Cortex of kidney (tissue), 1 donor: ENCODE measurements at places on chromosomes 5 and 9.

- DNase-seq, result no peak
Observed at GRCh38 chr5:137617528-137618205, 118.2 kb downstream of the KLHL3 start.

DNA sequence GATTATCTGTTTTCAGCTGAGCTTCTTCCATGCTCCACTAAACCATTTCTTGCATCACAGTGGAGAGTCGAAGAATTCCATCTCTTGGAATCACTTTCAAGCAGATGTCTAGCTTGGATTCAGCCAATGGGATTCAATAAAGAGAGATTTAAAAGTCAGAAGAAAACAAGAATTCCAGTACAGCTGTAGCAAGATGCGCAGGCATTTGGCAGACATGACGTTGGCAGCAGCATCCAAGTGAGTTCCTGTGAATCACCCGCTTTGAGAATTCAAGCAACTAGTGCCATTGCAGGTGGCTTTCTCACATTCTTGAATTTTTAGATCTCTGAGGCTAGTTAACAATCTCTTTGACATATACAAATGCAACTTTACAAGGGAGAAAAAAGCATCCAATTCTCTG lies 467.0 kb downstream of the CDH10 start:
- DNase-seq, result no peak

DNA sequence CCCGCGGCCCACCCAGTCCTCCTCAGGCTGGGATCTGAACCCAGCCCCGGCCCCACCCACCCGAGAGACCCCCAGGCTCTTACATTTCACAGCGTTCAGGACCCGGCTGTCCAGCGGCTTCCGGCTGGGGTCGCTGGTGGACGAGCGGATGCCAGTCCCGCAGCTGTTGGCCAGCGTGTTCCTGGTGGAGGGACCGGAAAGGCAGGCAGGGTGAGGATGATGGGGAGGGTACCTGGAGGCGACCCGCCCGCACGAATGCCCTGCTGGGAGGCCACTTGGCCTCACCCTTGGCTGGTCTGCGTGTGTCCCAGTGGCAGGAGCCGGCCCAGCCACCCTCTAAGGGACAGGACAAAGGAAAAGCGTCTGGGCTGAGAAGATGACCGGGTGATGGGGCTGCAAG lies 51.9 kb upstream of the UBAC1 start:
- no peak for DNase-seq

DNA sequence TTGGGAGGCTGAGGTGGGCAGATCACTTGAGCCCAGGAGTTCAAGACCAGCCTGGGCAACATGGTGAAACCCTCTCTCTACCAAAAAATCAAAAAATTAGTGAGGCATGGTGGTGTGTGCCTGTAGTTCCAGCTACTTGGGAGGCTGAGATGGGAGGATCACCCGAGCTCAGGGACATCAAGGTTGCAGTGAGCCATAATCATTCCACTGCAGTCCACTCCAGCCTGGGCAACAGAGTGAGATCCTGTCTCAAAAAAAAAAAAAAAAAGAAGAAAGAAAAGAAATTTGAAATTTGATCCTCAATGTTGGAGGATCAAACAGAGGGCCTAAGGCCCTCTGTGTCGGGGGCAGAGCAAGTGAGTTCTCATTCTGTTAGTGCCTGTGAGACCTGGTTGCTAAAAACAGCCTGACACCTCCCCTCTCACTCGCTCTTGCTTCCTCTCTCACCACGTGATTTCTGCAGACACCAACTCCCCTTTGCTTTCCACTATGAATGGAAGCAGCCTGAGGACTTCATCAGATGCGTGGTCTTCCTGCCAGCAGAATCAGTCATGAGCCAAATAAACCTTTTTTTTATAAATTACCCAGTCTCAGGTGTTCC lies 8.4 kb upstream of the GOLPH3 start:
- no peak for DNase-seq

DNA sequence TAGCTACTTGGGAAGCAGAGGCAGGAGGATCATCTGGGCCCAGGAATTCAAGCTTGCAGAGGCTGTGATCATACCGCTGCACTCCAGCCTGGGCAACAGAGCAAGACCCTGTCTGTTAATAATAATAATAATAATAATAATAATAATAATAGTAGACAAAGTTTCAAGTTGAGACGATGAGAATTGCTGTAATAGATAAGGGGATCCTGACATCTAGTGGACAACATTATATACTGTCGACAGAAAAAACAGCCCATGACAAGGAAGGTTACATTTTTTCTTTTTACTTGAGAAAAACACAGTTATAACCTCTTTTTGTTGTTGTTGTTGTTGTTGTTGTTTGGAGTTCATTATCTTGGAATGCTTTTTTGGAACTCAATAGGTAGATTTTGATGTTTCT lies 35.3 kb downstream of the NDFIP1 start:
- DNase-seq, result no peak

DNA sequence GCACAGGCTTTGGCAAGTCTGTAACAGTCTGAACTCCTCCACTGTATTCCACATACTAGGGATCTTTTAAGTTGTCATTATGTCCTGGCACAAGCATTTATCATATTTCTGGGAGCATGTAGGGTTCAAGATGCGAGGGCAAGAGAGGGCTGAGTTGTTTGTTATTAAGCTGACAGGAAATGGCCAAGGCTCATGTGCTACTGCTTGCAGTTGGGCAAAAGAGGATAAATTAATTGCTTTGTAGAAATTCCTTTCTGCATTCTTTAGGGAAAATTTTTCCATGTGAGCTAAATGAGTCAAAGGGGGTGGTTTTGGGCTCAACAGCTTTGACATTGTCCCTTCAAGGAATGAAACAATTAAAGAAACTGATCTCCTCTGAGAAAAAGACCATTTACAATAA lies 35.4 kb downstream of the DOCK8 start:
- DNase-seq, result no peak

- no peak for DNase-seq
Observed at GRCh38 chr5:3600106-3601060, 4.8 kb downstream of the IRX1 start.

GRCh38 chr5:37737326-37738056 lies 102.3 kb downstream of the GDNF start:
- DNase-seq, result no peak

- no peak for DNase-seq
Observed at GRCh38 chr5:31401691-31402090, 130.2 kb downstream of the DROSHA start.

GRCh38 chr9:113695901-113696300 lies 180.2 kb upstream of the ZNF618 start:
- DNase-seq, result no peak

GRCh38 chr9:121927636-121928035 lies 165.5 kb downstream of the TTLL11 start:
- DNase-seq, result no peak

DNA sequence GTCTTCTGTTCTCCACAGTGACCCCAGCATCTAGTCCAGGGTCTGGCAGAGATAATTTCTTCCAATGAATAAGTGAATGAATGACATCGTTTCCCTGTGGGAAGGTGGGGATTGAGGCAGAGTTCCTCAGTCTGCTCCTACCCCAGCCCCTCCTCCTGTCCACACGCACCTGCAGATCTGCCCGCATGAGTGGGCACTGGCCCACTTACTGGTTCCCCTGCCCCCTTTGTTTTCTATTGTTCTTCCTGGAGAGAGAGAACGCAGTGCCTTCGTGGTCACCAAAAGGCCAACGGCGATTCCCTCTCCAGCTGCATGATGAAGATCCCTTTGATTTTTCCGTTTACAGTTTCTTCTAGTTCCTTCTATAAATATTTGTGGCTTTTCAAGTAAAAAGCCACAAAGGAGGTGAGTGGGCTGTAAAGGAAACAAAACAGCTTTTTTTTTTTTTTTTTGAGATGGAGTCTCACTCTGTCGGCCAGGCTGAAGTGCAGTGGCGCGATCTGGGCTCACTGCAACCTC lies 5.8 kb upstream of the FPGS start:
- no peak for DNase-seq

DNA sequence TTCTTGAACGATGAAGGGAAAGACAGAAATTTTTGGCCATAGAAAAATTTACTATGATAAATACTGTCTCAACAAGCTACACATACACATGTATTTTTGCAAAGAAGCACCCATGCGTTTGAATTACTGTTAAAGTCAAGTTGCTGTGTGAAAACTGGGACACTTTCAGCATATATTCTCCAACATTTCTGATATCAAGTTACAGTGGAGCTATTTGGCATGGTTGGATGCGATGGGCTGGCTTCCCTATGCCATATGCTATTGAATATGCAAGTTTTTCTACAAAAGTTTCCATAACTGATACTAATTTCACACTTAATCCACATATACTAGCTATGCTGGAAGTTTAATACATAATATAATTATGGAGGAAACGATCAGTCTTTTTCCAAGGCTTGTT lies 381.4 kb downstream of the CTNND2 start:
- DNase-seq, result no peak

- no peak for DNase-seq
Observed at GRCh38 chr5:36669015-36669651, 62.7 kb downstream of the SLC1A3 start.

- no peak for DNase-seq
Observed at GRCh38 chr5:3394891-3395599, 200.6 kb upstream of the IRX1 start.

GRCh38 chr5:135186662-135187522 lies 152.9 kb upstream of the PITX1 start:
- no peak for DNase-seq

DNA sequence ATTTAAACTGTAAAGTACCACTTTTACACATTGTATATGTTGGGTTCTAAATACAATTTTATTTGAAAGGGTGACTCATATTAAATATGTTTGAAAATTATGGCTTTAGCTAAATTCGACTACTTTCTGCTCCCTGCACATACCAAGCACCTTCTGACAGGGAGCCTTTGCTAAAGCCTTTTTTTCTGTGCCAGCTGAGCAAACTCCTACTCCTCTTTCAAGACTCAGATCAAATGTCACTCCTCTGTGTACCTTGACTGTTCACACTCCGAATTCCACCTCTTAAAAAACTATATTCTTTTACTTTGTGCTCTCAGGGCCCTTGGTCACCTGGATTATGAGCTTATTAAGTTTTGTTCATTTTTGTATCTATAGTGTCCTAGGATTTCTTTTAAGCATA lies 6.5 kb upstream of the OXCT1 start:
- DNase-seq, result no peak

DNA sequence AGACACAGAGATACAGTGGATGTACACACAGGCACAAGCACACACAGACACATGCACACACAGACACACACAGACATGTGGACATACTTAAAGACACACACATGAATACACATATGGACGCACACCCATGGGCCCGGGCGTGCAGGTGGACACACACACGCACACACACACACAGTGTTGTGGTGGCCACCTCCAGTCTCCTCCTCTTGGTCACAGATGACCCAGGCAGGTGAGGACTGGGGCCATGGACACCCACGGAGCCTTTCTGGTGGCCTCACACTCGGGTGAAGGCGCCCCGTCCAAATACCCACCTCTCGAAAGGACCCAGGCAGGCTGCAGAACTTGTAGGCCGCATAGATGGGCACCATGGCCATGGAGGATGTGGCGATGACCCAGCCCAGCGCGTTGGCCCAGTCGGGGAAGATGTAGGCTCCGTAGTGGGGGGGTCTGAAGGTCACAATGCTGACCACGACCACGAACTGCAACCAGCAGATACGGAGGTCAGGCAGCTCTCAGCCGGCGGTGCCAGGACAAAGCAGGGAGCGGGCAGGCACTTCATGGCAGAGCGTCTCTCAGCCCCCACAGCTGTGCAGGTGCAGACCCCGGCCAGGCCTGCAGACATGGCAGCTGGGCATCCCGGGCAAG lies 42.5 kb downstream of the SLC6A3 start:
- DNase-seq, result no peak

DNA sequence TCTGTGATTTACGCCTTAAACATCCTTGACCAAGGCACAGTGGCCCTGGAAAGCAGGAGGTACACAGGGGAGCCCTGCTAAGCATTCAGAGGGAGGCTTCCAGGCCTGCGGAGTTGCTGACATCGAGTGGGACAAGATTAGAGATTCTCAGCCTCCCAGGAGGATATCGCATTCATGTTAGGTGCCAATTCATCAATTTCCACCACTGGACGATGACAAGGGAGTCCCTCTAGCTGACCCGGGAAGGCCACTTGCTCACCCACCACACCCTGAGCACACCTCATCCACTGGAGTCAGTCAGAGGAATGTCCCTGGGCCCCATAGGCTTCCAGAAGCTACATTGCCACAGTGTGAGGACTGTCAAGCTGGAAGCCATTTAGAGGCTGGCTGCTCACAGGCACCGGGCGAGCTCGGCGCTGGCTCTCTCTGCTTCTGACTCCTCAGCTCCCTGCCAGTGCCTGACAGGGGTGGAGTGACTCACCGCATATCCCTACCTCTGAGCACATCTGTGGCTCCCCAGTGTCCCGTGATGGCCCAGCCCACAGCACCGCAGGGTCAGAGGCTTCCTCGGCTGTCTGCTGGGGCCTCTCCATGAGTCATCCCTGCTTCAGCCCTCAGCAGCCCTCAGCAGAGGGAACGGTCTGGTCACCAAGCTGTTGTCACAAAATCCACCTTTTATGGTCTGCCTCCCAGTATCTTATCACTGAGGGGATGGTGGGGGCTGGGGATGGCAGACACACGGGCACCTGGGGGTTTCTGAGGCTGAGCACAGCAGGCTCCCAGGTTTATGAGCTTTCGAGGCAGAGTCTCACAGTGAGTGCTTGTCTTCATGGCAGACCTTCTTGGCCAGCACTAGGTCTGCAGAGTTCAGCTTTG lies 117.5 kb downstream of the ZNF608 start:
- DNase-seq, result no peak

- no peak for DNase-seq
Observed at GRCh38 chr9:82255481-82256176, 267.1 kb downstream of the SPATA31D1 start.

- DNase-seq, result no peak
Observed at GRCh38 chr5:2094616-2094995, 211.9 kb upstream of the IRX4 start.

DNA sequence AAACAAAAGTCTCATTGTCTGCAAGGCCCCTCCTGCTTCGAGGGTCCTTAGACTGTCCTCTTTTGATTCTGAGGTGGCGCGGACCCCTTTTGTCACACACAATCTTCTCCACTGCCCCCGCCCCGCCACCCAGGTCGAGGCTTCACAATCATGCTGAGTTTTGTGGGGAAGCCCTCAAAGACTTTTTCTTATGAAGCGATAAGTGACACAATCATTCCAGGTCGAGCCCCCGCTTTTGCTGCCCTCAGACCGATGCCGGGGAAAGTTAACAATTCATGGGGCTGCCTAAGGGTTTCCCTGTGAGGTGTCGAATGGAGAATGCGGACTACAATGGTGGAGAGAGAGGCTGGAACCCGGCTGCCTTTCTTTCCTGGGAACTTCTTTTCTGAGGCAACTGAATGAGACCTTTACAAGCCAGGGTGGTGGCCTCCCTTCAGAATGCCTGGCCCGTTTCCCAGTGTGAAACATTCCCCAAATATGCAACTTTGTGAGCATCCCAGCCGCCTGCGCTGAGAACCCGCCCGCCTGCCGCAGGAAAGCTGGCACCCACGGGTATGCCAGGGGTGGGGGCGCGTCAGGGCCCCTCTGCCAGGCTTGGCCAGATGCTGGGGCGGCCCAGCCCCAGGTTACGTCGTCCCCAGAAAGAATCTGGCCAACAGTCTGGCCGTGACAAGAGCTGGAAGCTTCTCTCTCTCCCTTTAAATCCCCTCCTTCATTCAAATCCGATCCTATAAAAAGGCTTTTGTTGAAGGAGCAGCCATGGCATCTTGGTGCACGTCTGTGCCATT lies 71.9 kb downstream of the MAP1B start:
- no peak for DNase-seq

- DNase-seq, result no peak
Observed at GRCh38 chr5:52859628-52860027, 71.9 kb downstream of the ITGA1 start.

GRCh38 chr5:66209350-66209749 lies 65.2 kb downstream of the SREK1 start:
- DNase-seq, result no peak

GRCh38 chr5:159262859-159263568 lies at the start of gene UBLCP1:
UBLCP1 (plus strand) TSS chr5:159263290; CDS start chr5:159268916, 5,626 bp downstream.
- no peak for DNase-seq
